ENCODE measurements at places on chromosomes 2 and 18.

DNA sequence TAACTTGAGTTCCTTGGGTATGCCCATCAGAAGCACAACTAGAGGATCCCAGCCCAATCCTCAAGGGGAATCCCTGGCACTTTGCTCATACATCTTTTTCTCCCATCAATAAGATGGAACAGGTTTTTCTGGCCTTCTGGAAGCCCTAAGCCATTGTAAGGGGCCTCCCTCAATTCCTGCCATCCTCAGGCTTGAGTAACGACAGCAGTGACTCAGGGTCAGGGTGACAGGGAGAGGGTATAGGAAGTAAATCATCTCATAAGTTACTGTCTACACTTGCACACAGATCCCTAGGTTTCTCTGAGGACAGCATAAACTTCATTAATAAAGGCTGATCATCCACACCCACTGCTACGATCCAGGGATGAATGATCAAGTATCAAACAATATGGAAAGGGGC lies 35.0 kb downstream of the AMER3 start:
- no peak for DNase-seq

DNA sequence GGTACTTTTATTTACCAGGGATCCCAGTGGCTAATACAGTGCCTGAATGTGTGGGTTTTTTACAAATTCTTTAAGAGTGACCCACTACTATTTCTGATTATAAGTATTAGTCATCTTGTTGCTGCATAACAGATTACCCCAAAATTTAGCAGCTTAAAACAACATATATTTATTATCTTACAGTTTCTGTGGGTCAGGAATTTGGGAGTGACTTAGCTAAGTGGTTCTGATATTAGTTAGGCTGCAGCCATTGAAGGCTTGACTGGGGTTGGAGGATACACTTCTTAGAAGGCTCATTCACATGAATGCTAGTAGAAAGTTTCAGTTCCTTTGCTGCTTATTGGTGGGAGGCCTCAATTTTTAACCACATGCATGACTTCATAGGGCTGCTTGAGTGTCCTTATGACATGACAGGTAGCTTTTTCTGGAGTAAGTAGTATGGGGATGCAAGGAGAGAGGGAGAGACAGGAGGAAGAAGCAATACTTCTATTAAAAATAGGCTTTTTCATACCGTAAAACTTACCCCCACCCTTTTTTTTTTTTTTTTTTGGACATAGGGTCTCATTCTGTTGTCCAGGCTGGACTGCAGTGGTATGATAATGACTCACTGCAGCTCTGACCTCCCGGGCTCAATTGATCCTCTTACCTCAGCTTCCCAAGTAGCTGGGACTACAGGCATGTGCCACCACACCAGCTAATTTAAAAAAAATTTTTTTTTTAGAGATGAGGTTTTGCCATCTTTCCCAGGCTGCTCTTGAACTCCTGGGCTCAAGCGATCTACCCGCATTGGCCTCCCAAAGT lies 13.3 kb upstream of the POLE4 start:
- no peak for DNase-seq

DNA sequence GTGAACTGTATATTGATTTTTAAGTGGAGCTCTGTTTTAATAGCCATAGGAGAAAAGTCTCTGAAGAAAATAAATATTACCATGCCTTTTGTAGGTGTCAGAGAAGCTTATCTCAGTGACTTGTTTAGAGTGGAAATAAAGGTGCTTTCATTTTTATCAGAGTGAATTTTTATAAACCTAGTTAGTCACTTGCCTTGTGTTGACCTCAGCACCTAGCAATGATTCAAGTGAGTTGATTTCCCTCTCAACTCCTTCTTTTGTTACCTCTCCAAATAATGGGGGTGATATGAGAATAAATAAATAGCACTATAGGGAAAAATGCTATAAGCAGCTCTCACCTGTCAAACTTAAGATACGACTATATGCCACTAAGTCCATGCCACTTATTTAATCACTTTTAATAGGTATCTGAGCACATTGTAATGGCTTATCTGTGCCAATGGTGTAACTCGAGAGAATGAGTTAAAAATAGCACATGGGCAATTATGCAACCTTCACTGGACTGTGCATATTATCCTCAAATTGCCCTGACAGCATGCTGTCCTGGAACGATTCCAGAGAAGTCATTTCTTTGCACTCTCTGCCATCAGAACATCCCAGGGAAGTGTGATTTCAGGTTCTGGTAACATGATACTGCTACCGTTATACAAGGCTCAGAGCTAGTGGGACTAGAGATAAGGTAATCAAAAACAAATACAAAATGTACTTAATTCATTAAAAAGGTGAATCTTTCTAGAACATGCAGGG lies 290.8 kb downstream of the CCDC85A start:
- peak; percentile 6 for DNase-seq

DNA sequence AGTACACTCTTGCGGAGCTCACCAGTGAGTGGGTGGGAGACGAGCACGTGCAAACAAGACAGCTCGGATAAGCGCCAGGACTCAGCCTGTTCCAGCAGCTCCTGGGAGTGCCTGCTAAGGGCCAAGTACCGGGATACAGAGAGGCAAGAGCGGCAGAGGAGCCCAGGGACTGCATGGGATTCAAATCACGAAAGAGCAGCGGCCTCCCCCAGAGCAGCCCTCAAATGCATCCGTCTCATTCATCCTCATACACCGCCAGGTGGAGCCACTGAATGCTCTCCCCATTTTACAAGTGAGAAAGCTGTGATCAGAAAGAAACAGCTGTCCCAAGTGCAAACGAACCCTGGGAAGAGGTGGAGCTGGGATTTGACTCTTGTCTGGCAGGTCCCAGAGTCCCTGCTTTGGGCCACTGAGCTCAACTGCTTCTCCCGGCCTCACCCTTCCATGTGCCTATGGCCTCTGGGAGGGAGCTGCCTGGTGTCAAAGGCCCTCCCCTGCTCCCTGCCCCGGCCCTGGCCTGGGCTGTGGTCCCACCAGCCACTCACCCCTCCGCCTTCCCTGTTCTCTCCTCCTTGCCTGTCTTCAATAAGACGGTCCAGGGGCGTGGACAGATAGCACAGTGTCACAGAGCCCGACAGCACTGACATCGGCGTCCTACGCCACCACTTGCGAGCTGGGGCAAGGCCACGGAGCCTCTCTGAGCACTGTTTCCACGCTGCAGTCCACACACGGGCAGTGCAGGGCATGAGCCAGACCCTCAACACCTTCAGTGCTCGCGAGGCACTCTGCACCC lies 72.8 kb upstream of the TAF1B start:
- DNase-seq, result peak; percentile 60

GRCh38 chr2:145572238-145572637 lies 1052.3 kb upstream of the ZEB2 start:
- DNase-seq, result no peak

- DNase-seq, result no peak
Measured at GRCh38 chr2:24785671-24786321, 7.4 kb downstream of the PTRHD1 start.

DNA sequence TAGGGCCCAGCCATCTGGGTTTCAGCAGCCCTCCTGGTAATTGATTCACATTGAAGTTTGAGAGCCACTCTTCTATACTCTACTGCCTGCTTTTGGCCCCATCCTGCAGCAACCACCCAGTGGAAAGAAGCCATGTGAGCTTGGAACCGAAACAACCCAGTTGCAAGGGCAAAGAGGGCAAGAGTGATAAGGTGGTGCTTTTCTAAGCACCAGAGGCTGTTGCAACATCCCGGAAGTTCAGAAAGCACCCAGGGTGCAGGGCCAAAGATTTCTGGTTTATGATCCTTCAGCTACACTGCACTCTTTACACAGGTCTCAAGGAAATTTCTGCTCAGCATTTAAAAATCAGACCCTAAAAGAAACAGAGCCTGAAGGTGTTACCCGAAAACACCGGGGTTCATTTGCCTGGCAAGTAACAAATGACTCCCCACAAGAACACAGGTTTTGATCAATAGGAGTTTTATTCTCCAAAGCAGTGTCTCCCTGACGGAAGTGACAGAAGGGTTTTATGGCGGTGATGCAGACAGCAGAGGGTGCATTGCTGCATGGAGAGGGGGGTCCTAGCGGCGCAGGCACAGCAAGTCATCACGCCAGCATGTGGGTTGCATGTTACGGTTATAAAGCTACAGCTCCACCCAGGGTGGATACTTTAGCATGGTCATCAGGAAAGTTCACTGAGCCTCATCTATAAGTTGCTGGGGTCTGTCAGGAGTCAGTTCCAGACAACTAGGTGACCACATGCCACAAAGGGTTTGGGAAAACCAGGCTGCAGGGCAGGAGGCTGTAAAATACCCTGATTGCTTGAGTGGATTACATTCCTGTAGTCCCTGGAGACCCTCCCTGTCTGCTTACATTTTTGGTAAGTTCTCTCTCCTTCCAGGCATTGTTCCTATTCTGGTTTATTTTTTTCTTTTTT lies 28.8 kb upstream of the TMEM37 start:
- no peak for DNase-seq

GRCh38 chr2:198604599-198604998 lies 800.2 kb downstream of the PLCL1 start:
- DNase-seq, result no peak

- no peak for DNase-seq
Measured at GRCh38 chr2:25598911-25599310, 74.5 kb downstream of the DTNB start.

DNA sequence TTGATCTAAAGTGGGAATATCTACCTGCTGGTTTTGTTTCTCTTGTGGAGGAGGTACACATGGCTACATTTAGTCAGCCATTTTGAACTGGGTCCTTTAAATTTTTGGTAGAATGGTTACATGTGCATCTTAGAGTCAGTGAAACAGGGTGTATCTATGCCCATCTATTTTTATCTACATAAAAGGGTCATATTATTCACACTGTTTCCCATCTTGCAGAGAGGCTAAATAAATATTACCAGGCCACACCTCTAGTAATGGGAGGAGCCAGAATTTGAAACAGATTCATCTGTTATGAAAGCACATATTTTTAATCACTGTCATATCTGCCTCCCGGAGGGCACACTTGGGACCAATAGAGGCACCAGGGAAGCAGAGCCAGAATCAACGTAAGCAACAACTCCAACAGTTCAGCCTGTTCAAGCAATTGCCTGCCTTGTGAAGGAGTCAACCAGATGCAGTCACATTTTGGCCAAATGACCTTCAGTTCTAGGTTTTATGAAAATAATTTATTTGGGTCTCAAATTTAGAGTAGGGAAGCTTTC lies 376.8 kb downstream of the TSN start:
- DNase-seq, result peak; percentile 25

DNA sequence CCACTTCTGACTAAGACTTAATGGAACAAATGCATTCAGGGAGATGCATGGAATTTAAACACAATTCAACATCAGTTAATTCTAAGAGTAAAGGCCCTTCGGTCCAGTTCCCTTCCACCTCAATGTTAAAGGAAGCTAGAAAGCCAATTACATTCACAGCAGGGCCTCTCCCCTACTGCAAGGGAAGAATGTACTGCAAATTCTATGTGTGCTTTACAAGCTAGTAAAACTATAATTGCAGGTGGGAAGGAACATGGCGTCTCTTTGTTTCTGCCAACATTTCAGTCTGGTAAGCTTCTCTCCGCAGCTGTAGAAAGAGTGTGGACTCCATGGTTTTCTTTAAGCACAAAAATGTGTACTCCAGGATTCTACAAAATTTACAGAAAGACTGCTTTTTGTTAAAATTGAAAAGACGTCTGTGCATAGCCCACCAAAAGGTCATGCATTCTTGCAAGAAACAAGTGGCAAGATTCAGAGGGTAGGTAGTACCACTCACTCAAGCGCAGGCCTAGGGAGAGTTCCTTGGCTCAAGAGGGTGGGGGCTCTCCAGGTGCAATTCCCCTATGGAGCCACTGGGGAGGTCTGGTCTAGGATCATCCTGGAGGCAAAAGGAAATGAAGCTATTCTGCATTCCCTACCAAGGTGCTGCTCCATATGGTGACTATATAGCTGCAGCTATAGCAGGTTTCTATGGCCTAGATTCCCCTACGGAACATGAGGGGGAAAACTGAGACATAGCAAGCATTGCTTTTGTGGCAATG lies 127.0 kb upstream of the FZD5 start:
- DNase-seq, result no peak

DNA sequence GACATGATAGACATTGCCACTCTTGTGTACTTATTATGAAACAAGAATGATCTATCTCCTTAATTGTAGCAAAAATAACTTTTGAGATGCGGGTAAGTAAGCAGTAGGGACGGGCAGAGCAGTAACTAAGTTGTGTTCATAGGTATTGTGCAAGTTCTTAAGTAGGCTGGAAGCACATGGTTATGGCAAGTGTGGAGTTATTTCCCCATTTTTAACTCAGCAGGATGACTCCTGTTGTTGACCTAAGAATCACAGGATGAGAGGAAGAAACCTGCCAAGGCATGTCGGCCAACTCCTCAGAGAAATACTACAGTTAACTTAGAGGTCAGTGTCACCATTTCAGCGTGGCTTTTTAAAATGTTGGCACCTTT lies 51.1 kb upstream of the FN1 start:
- DNase-seq, result no peak

GRCh38 chr2:32166115-32166574 lies 481 bp downstream of the SLC30A6 start:
- no peak for DNase-seq

DNA sequence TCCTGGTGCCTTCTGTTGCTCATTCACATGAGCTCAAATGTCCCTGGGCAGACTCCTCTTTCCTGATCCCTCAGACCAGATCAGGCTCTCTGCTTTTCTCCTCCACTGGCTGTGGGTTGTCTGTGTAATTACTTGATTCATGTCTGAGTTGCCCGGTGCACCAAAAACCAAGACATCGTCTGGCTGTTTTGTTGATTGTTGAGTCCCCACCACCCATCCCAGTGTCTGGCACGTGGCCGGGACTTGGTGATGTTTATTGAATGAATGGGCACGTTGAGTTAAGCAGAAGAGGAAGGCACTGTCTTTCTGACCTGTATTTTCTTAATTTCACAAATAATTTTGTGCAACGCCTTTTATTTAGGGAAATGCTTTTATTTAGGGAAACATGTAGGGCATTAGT lies 499.1 kb upstream of the HS6ST1 start:
- DNase-seq, result no peak

GRCh38 chr2:168565512-168565911 lies 109.4 kb downstream of the CERS6 start:
- DNase-seq, result no peak

- DNase-seq, result no peak
Measured at GRCh38 chr2:73324126-73324725, 30.9 kb upstream of the EGR4 start.

- DNase-seq, result no peak
Measured at GRCh38 chr18:54875063-54875462, 46.8 kb downstream of the RAB27B start.
